ENCODE measurements at places on chromosomes 6 and 20. TPM values are rescaled to one million over a fixed set of nuclear protein-coding genes. Genes with fewer than 3 reads are reported as not detected.

DNA sequence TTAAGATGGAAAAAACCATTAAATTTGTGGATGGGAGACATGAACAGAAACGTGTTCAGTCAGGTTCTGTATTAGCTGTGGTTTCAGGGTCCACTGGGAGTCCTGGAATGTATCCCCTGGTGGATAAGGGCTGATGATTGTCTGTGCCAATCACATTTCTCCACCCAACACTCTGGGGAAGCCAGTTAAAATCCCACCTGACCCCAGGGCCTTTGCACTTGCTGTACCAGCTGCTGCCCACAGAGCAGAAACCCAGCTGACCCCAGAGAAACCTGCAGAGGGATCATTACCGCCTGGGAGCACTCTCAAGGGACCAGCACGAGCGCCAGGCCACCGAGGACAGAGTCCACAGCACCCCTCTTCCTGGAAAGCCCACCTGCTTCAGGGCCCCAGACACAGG lies 260.7 kb downstream of the PREX1 start:
- no peak overlapping the region for H3K4me3 ChIP-seq
- no peak for DNase-seq
- no peaks in the 10 kb centered on the region for H3K4me1 ChIP-seq
- H3K36me3 ChIP-seq: no peaks in the 10 kb centered on the region

DNA sequence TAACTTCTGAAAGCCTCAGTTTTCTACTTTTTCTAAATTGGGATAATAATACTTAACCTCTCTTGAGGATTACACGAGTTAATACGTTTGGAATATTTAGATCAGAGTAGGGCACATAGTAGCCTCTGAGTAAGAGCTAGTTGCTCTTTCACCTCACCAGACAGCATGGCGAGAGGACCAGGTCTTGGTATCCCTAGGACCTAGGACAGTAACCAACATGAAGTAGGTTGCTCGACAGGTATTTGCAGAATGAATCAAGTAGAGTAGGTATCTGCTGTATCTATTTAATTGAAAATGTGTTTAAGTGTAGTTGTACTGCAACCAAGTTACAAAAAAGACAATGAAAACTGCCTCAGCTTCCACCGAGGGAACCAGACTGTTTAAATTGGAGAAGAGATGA lies 1.4 kb downstream of the CDC5L start:
- H3K27ac ChIP-seq: no peak overlapping the region
- DNase-seq: no peak
- H3K4me1 ChIP-seq: peaks cover 21% of the 10 kb centered on the region
- H3K27me3 ChIP-seq: no peaks in the 10 kb centered on the region
- peaks cover 21% of the 10 kb centered on the region for H3K36me3 ChIP-seq

DNA sequence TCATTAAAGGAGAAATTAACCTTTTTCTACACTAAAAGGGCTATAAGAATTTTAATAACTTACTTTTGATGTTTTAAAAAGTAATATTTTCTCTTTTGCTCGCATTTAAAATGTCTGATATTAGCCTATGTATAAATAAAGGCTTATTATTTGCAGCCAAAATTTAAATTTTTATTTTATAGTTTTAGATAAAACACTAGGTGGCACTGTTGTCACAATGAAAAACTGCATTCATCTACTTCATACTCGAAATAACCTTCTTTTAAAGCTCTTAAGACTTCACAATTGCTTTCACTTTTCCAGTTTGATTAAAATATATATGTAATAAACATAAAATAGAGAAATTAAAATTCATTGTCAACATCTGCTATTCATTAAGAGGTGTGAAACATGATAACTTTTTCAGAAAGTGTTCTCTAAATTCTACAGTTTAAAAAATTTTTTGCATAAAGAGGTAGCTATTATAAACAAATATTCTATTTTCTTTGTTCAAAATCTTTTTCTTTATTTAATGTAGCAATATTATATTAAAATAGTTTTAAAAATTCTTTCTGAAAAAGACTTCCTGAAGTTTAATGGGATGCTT lies 78.8 kb upstream of the DEFB112 start:
- DNase-seq: peak; percentile 47
- no peaks in the 10 kb centered on the region for H3K4me1 ChIP-seq
- H3K36me3 ChIP-seq: no peaks in the 10 kb centered on the region
- H3K4me3 ChIP-seq: no peak overlapping the region

- DNase-seq: no peak
- H3K36me3 ChIP-seq: no peaks in the 10 kb centered on the region
- H3K27ac ChIP-seq: no peak overlapping the region
- H3K4me1 ChIP-seq: peaks cover 13% of the 10 kb centered on the region
- no peaks in the 10 kb centered on the region for H3K27me3 ChIP-seq
These were observed 64.2 kb upstream of the FAM184A start for GRCh38 chr6:119142637-119143036.

DNA sequence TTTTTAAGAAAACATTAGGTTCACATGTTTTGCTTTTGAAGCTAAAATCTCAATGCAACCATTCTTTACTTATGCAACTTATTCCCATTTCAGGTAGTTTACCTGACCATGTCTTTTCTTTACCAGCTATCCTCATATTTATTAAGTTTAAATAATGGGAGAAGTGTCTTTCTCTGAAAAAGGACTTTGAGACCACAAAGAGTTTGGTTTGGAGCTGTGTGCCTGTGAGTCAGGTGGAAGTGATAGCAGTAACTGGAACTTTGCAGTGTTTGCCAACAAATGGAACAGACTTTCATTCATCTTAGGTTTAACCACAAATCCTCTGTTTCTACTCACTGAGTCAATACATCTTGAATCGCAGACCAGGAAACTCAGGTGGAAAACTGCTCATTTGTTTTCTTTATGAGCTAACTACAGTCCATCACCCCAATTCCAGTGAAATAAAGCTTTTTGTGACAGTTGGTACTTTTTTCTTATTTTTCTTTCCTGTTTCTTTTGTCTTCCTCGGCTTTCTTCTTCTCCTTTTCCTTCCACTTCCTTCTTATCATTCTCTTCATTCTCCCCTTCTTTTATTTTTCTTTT lies 148.3 kb upstream of the RIN2 start:
- no peaks in the 10 kb centered on the region for H3K4me1 ChIP-seq
- no peaks in the 10 kb centered on the region for H3K27me3 ChIP-seq
- no peak for DNase-seq

DNA sequence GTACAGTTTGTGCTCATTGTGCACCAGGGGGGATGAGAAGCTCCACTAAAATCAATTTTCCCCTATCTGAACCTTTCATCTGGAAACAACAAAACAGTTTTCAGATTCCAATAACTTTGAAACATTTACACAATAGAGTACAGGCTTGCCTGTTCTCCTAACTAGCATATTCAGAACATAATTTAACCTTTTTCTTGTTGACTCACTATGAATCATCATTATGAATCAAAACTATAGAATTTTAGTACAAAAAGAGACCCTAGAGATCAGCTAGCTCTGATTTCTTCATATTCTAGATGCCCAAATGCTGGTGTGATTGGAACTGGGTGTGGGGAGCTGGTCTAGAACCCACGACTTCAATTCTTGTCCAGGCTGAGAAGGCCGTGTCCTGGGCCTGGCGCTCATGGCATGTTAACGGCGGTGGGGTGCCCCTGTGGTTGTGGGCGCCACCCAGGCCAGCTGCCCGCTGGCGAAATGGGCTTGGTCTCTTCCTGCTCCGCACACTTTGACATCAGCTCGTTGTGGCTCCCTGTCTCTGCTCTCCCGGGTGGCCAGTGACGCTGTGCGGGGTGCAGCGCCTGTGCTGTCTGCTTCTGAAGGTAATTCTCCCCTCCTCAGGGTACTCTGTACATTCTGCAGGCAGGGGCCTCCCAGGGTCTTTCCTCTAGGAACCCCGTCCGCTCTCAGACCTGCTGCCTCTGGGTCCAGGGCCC lies 29.9 kb upstream of the AGPAT4 start:
- no peaks in the 10 kb centered on the region for H3K36me3 ChIP-seq
- peaks cover 11% of the 10 kb centered on the region for H3K4me1 ChIP-seq
- H3K27ac ChIP-seq: no peak overlapping the region
- no peak for DNase-seq

- H3K4me1 ChIP-seq: no peaks in the 10 kb centered on the region
- H3K27ac ChIP-seq: no peak overlapping the region
- no peaks in the 10 kb centered on the region for H3K36me3 ChIP-seq
- no peaks in the 10 kb centered on the region for H3K27me3 ChIP-seq
- no peak for DNase-seq
These were observed 14.8 kb upstream of the IP6K3 start for GRCh38 chr6:33761581-33761921.

Gene FAM83C
- total RNA-seq: not detected

Gene TPX2
- total RNA-seq: 148 TPM
